ENCODE measurements at places on chromosomes 2 and 18.
A peak's percentile ranks its signal among the peaks of the same experiment; 100 is the strongest.

DNA sequence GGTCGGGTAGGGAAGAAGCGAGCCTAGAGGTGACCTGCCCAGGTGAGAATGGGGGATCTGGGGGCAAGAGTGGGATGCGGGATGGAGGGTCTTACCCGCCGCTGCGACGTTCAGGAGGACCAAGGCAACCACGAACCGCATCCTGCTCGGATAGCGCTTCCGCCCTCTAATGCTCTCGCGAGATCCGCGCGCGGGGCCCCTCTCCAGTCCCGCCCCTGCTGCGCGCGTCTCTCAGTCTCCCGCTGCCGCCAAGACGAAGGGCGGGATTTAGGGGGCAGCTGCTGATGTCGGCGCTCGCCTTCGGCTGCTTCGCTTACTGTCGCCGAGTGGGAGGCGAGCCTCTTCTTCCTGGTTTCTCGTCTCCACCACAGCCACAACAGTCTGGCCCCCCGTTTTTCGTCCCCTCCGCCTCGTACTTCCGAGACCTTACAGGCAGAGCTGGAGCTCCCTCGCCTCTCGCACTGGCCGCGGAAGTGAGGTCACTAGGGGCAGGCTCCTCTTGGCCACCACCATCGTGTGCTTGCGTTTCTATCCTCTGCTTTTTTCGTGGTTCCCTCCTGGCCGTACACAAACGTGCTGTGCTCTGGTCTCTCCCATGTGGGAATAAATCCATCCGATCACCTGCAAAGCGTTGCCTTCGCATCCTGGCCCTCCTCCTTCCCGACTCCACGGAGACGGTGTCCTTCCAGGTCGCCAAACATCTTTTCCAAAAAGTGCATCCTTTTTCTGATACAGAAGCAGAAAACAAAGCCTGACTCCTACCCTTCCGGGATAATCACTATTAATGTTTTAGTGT lies at the start of gene TGOLN2:
TSS of gene TGOLN2 (minus strand) at position 168 of the 796 bp plus-strand sequence. CDS start at position 141, 27 bp downstream.
- DNase-seq = peak; percentile 89

- no peak for DNase-seq
Measured at GRCh38 chr2:135162377-135162776, 110.3 kb downstream of the RAB3GAP1 start.

DNA sequence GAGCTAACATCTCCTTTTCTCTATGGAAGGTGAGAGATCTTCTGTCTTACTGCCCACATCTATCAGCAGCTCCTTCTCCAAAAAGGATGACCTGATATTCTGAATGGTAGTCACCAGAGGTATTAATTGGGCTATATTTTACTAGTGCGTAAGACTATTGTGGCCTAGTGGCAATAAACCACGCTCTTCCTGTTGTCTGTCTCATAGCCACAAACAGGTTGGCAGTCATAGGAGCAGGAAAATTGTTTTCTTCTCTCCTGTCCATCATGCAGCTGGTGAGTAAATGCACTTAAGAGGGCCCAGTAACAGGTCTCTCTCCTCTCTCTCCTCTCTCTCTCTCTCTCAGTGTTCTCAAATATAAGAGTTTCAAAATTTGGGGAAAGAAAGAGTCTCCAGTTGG lies 856.8 kb upstream of the ACVR2A start:
- no peak for DNase-seq

DNA sequence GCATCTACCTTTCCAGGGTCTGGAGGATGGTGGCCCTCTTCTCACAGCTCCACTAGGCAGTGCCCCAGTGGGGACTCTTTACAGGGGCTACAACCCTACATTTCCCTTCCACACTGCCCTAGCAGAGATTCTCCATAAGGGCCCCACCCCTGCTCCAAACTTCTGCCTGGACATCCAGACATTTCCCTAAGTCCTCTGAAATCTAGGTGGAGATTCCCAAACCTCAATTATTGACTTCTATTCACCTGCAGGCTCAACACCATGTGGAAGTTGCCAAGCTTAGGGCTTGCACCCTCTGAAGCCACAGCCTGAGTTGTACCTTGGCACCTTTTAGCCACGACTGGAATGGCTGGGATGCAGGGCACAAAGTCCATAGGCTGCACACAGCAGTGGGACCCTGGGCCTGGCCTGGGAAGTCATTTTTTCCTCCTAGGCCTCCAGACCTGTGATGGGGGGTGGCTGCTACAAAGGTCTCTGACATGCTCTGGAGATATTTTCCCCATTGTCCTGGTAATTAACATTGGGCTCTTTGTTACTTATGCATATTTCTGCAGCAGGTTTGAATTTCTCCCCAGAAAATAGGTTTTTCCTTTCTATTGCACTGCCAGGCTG lies 53.7 kb upstream of the ST3GAL5 start:
- DNase-seq = no peak

DNA sequence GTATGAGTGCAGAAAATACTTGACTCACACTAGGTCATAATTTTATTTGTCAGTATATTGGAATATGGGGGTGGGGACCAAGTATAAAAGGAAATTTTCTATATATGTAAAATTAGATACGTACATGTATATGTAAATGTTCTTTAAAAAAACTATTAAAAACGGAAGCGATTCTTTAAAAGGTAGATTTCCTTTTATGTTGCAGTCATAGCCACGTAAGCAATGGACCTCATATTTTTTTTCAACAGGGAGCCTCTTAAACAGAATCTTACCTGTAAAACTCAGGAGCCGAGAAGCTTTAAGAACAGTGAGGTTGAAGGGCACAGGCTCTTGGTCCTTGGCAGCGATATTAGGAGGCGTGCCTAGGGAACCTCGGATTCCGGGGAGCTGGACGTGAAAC lies 3.3 kb downstream of the RHBDD1 start:
- DNase-seq = no peak

Data from stimulated activated CD4-positive, alpha-beta T cell treated with anti-CD3 and anti-CD28 coated beads, TNF-alpha, amount 100 ng/mL, for 48 hours (primary cell).